ENCODE measurements at places on chromosomes 12 and 14.

- DNase-seq = no peak
Observed at GRCh38 chr14:35979531-35979930, 153.4 kb downstream of the BRMS1L start.

DNA sequence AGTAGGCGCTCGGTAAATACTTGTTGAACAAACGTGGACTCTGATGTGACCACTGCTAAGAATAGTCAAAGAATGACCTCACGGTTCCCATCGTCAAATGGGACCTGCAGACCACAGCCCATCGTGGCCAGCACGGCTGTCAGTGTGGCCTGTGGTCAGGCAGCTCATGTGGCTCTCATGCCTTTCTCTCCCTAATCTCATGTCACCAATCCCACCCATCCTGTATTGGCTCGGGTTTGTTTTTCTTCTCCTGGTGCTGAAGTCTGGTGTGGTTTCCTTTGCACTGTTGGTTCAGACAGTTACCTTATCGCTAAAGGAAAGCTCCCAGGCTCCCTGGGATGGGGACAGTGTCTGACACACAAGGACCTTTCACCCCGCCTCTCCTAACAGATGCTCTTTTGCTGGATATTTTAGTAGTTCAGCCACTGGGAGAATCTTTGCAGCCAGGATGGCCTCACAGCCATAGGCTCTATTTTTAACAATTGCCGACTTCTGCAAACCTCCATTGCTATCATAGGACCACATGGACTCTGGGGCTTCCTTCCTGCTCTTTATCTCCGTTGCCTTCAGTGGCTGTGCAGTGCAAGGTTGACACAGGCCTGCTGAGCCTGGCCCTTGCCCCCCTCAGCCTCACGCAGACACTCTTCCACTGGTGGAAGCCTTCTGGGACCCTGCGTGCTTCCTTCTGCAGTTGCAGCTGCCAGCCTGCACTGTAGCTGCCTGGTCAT, 293.1 kb upstream of the FKBP4 start:
- no peak for DNase-seq

GRCh38 chr14:99077076-99077843, 194.7 kb downstream of the BCL11B start:
- DNase-seq = no peak

GRCh38 chr14:96055065-96055752, 16.0 kb downstream of the C14orf132 start:
- no peak for DNase-seq

Measured in stimulated activated effector memory CD8-positive, alpha-beta T cell treated with anti-CD3 and anti-CD28 coated beads, Interleukin-12 subunit alpha, Interleukin-12 subunit beta, amount 100 ng/mL, for 72 hours (primary cell).